Activated CD4-positive, alpha-beta T cell treated with anti-CD3 and anti-CD28 coated beads, Interleukin-2, amount 10 ng/mL, durations not matched to agents 24 days and 14 days (primary cell): ENCODE measurements at places on chromosomes 2 and 18. TPM values are rescaled to one million over a fixed set of nuclear protein-coding genes. Genes with fewer than 3 reads are reported as not detected.

The EFR3B gene
- total RNA-seq = 0.09 and 0.12 TPM in 2 replicates

DNA sequence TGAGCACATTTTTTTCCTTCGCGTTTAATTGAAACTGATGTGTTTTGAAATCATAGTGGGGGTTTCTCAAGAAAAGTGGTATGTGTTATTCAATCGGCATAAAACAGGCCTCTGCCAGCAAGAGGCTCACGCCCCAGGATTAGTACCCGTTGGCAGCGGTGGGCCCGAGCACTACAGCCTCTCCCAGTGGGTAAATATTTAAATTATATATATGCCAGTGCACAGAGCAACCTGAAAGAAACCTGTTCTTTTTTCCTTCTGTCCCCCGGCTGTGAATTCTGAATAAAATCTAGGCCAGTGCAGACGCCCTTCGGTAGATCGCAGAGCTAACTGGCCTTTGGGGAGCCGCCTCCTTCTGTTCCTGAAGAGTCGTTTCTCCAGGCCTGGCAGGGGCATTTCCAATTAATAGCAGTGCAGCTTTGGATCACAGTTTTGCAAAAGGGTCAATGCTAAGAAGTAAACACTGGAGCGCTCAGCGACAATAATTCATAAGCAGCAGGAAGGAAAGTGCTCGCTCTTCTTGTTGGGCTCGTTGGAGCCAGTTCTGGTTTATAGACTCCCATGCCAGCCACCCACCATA lies 202.8 kb upstream of the SALL3 start:
- no peaks in the 10 kb centered on the region for H3K36me3 ChIP-seq
- no peak overlapping the region for H3K27ac ChIP-seq
- DNase-seq = no peak
- no peak overlapping the region for H3K4me3 ChIP-seq
- H3K4me1 ChIP-seq = no peaks in the 10 kb centered on the region

DNA sequence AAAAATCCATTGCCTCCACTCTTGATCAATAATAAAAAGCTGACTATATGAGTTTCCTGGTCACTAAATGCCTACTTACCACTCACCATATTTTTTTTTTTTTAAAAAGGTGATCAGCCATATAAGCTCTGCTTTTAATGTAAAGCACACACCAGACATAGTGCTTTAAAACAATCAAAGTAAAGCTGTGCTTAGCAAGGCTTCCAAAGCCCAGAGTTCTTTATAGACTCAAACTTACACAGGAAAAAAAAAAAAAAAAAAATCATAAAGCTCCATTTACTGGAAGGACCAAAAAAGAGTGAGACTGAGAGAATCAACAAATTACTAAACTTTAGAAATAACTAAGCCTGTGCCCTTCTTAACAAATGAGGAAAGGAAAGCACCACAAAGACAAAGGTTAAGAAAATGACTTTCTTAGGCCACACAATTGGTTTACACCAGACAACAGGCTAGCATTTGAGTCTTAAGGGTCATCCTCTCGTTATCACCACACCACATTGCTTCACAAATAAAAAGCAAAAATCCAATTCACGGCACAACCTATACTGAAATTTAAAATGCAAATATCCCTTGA lies 11.2 kb downstream of the ACVR1 start:
- peak overlapping the region; percentile 46 for H3K4me3 ChIP-seq
- DNase-seq = no peak
- H3K4me1 ChIP-seq = peaks cover 35% of the 10 kb centered on the region
- peak overlapping the region; percentile 82 for H3K27ac ChIP-seq
- H3K36me3 ChIP-seq = peaks cover 36% of the 10 kb centered on the region

DNA sequence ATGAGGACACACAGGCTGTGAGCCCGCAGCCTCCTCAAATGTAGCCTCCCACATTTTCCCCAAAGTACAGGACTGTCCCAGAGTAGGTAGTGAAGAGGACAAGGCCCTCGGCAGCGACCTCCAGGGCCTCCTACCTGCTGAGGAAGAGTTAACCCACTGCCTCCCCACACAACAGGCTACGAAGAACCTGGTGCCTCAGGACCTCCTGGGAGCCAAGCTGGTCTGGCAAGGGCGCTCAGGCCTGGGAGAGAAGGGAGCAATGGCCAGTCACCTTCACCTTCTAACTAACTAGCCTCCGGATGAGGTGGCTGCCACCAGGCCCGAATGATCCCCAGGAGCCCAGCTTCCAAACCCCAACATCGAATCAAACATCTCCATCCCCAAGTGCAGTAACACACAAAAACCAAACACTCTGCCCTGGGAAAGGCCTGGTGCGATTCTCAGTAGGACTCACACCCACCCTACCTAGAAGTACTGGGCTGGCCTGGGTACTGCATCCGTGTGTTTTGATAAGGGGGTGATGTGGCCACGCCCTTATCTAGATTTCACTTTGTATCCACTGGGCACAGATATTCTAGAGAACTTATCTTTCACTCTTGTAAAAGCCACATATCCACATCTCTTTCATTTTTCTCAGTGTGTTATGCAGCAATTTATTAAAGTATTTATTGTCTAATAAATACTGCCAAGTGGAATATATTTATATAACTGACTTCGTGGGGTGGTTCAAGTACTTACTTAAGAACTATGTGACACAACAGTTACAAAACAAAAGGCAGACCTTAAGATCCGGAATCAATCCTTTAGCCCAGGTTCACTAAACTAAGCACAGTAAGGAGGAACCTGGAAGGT lies 9.7 kb downstream of the ERFE start:
- no peak for DNase-seq
- no peaks in the 10 kb centered on the region for H3K4me1 ChIP-seq
- H3K27ac ChIP-seq = no peak overlapping the region
- H3K27me3 ChIP-seq = peaks cover 9% of the 10 kb centered on the region
- H3K4me3 ChIP-seq = no peak overlapping the region

DNA sequence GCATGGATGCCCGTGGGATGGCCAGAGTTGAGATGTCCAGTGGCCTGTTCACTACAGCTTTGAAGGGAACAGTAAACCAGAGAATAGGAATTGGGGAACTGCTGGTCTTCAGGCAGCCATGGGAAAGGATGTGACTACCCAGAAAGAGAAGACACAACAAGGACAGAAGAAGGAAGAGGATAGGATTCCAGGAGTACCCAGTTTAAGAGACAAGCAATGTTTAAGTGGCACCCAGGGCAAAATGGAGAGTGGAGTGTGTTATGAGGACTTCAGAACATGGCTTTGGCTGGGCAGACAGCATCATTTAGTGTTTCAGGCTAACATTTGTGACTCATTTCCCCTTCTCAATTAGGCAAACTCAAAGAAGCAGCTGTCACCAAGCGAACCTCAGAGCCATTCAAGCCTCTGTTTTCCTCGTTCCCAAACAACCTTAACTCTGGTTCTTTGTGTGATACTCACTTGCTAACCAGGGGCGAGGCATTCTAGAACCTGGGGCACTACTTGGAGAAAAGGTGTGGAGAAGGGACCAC lies 4.0 kb upstream of the FAM124B start:
- H3K27me3 ChIP-seq = peaks cover 11% of the 10 kb centered on the region
- DNase-seq = no peak
- H3K27ac ChIP-seq = no peak overlapping the region
- peaks cover 11% of the 10 kb centered on the region for H3K4me1 ChIP-seq
- no peak overlapping the region for H3K4me3 ChIP-seq
- no peaks in the 10 kb centered on the region for H3K36me3 ChIP-seq
